ENCODE measurements at places on chromosomes 1 and 21.

DNA sequence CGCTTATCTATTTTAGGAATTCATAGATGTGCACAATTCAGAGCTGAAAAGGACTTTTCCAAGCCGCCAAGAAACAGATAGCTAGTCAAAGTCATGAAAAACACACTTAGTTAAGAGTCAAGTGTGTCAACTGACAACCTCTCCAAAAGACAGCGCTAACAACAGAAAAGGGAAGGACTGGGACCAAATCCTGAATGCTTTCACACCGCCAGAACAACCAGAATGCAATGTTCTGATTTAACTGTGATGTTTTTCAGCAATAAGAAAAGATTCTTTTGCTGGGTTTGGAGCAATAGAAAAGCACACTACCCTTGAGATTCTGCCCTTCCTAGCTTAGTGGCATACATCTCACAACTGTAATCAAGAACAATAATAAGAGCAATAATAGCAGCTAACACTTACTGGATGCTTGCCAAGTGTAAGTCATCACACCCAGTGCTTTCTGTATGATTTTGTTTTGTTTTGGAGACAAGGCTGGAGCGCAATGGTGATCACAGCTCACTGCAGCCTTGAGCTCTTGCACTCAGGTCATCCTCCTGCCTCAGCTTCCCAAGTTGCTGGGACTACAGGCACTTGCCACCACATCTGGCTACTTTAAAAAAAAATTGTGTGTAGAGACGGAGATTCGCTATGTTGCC is 33.9 kb upstream of the SDC3 start:
- no peak for DNase-seq

DNA sequence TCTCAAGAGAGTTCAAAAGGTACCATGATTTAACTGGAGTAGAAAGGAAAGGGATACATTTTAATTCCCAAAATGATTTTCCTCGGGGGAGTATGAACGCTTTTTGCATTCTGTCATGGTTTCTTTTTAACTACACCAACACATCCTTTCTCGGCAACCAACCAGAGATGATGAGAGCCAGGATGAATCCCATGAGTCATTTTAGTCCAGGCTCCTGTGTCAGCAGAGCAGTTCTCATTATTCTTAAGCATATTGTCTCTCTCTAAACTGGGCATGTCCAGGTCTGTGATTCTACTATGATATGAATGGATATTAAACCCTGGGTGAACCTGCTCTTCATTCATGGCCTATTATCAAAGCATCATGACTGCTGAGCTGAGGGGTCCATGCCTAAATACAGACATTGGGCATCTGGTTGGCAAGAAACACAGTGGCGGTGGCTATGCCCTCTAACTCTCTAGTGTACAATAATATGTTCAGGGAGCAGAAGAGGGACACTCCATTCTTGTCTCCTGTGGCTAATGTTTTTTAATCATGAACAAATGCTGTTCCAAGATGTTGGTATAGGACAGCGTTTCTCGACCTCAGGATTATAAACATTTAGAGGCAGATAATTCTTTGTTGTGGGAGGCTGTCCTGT is 124.3 kb upstream of the ESRRG start:
- no peak for DNase-seq

- DNase-seq, result no peak
Observed at GRCh38 chr1:114561333-114561732, 20.1 kb downstream of the BCAS2 start.

- DNase-seq, result no peak
Observed at GRCh38 chr1:24713176-24713575, 32.1 kb upstream of the CLIC4 start.

GRCh38 chr1:21212126-21212525 is 35.4 kb upstream of the EIF4G3 start:
- DNase-seq, result no peak

DNA sequence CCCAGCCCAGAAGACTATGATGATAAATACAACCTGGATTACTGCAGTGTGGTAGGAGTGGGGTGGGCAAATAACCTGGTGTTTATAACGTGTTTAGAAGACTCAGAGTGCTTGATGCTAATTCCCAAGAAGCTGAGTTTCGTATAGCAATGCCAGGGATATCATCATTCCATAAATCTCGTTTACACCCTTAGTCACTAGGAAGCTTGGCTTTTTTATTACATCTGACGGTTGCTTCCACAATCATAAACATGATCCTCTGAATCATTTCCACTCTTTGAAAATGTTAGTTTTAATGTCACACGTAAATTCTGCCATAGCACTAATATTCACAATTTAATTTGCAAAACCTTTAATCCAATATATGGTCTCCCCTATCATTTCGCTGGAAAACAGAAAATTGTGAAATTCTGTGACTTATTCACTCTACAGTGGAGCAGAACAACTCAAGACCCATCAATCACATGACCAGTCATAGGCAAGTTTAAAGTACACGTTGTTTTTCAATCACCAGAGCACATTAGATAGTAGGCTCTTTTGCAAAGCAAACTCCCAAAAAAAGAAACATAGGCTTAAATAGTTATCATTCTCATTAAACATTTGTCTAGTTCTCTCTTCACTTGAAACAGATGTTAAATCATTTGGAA is 321.0 kb downstream of the LTN1 start:
- no peak for DNase-seq

GRCh38 chr1:217534566-217534965 is 96.3 kb downstream of the GPATCH2 start:
- DNase-seq, result no peak

- DNase-seq, result no peak
Observed at GRCh38 chr1:214186103-214186824, 94.7 kb upstream of the SMYD2 start.
